ENCODE measurements at places on chromosomes 4 and X.

- H3K36me3 ChIP-seq: peaks cover 53% of the 10 kb centered on the region
- H3K27ac ChIP-seq: peak overlapping the region; percentile 73
- no peak overlapping the region for H3K4me3 ChIP-seq
- peaks cover 15% of the 10 kb centered on the region for H3K4me1 ChIP-seq
These were observed 83.5 kb downstream of the ZNF674 start for GRCh38 chrX:46461660-46462191.

- H3K4me1 ChIP-seq: no peaks in the 10 kb centered on the region
- H3K27me3 ChIP-seq: no peaks in the 10 kb centered on the region
- H3K4me3 ChIP-seq: peak overlapping the region; percentile 26
- H3K36me3 ChIP-seq: no peaks in the 10 kb centered on the region
- DNase-seq: no peak
These were observed 85.0 kb upstream of the TENT5D start for GRCh38 chrX:80335062-80335830.

GRCh38 chr4:186036976-186037581, 31.9 kb upstream of the TLR3 start:
- H3K27ac ChIP-seq: no peak overlapping the region
- H3K4me1 ChIP-seq: no peaks in the 10 kb centered on the region
- no peak for DNase-seq
- peaks cover 6% of the 10 kb centered on the region for H3K27me3 ChIP-seq

GRCh38 chrX:132652871-132653270, 164.0 kb upstream of the MBNL3 start:
- H3K27ac ChIP-seq: no peak overlapping the region
- no peaks in the 10 kb centered on the region for H3K4me1 ChIP-seq
- no peaks in the 10 kb centered on the region for H3K36me3 ChIP-seq

DNA sequence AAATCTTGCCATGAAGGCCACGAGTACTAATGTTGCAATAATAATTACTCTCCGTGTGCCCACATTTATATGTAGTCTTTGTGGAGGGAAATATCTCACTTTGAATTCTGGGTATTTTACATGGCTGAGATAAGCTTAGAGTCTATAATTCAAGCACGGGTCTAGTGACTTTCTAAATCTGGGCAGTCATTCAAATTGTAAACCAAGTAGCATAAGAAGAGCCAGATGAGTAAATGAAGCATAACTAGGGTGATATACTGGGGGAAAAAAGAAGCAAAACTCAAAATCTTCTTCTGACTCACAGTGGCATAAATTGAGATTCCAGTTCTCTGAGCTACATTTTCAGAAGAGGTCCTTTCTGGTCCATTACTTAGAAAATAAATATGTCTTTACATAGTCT, 53.0 kb downstream of the MAPK10 start:
- no peaks in the 10 kb centered on the region for H3K4me1 ChIP-seq
- H3K27ac ChIP-seq: no peak overlapping the region
- DNase-seq: no peak
- no peaks in the 10 kb centered on the region for H3K27me3 ChIP-seq
- no peak overlapping the region for H3K4me3 ChIP-seq

DNA sequence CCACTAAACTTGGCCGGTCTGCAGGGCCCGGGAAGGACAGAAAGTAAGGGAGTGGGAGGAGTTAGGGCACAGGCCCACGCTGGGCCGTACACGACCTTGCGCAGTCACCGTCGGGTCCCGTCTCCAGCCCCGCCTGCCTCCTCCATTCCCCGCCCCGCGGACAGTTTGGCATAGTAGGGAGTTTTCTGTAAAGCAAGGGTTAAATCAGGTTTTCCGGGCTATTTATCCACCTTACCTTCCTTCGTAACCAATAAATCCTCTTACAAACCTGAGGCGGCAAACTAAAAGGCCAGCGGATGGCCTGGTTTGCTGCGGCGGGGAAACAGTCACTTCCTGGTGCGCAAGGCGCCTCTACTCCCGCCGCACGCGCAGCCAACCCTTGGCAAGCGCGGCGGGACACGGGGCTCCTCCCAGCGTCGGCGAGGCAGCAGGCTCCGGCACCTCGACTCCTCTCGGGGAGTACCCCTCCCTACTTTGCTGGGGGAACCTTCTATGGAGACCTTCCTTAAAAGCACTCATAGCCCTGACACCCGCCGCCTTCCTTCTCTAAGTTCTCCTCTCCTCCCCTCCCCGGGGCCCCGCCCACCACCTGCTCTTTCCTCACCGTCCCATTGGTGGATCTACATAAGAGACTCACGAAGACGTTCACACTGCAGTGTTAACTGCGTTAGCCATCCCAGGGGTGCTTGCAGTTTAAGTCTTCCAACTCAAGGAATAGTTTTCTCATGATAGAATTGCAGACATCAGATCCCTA, at the start of gene TRMT2B:
TRMT2B (minus strand) TSS at position 563 of the 754 bp plus-strand sequence. CDS start 9,822 bp downstream, outside the sequence.
- peak; percentile 78 for DNase-seq
- peaks cover 18% of the 10 kb centered on the region for H3K36me3 ChIP-seq
- H3K27me3 ChIP-seq: no peaks in the 10 kb centered on the region
- H3K4me3 ChIP-seq: peak within 1 kb of the TSS; percentile 86
- peak within 1 kb of the TSS; percentile 96 for H3K27ac ChIP-seq
- H3K4me1 ChIP-seq: peaks cover 18% of the 10 kb centered on the region

DNA sequence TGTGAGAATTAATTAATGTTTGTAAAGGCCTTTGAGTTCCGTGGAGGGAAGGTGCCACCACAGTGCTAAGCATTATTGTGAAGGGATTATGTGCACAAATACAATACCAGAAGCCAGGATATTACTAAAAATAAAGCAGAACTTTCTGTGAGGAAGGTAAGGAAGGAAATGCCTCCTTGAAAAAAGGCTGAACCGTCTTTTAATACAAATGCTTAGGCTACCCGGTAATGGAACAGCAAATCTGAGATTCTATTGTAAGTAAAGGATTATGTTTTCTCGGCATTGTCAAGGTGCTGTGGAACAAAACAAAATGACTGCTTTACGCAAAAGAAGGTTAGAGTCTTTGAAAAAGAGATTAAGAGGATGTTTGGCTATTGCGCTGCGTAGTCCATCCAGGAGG, 57.9 kb upstream of the SPRY1 start:
- no peak for DNase-seq

GRCh38 chr4:146212781-146213180, 1.6 kb upstream of the REELD1 start:
- H3K4me3 ChIP-seq: no peak overlapping the region
- H3K36me3 ChIP-seq: no peaks in the 10 kb centered on the region
- no peak for DNase-seq
- no peak overlapping the region for H3K27ac ChIP-seq

- H3K4me3 ChIP-seq: no peak overlapping the region
- no peak for DNase-seq
- no peaks in the 10 kb centered on the region for H3K36me3 ChIP-seq
- no peaks in the 10 kb centered on the region for H3K4me1 ChIP-seq
- no peaks in the 10 kb centered on the region for H3K27me3 ChIP-seq
These were observed 164.3 kb downstream of the PDHA2 start for GRCh38 chr4:96003951-96004740.

DNA sequence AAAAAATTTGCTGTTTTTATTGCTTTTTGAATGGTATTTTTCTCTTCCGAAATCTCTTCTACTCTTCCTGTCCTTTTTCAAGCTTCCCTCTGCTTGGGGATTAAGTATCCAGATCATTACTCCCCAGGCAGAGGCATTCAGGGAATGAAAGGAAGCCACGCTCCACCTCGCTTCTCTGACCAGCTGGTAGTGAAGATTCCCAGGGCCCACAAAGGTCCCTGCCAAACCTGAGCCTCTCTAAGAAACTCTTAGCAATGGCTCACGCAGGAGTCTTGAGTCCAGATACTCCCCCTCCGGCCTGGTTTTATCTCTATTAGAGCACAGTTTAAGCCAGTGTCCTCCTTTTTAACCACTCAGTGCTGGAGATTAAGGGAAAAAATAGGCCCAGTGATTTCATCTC, 51.4 kb upstream of the SOD3 start:
- no peaks in the 10 kb centered on the region for H3K4me1 ChIP-seq
- no peak overlapping the region for H3K4me3 ChIP-seq
- H3K36me3 ChIP-seq: no peaks in the 10 kb centered on the region
- DNase-seq: no peak

DNA sequence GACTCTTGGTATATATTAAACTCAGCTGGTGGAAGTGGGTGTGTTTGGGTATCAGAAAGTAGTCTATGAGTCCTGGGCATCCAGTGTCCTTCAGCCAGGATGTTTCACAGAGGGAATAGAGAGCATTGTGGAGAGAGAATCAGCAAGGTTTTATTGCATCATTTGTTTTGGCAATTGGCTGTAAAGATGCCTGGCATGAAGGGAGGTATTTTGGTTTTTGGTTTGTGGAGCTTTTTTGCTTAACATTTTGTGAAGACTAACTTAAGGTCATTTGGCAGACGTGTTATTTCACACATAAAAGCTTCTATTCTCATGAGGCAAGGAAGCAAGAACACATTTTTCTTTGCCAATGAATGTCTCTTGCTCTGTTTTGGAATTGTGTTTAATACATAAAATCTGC, 71.1 kb downstream of the DCLK2 start:
- DNase-seq: no peak
- no peaks in the 10 kb centered on the region for H3K4me1 ChIP-seq
- peaks cover 2% of the 10 kb centered on the region for H3K27me3 ChIP-seq
- no peak overlapping the region for H3K27ac ChIP-seq

DNA sequence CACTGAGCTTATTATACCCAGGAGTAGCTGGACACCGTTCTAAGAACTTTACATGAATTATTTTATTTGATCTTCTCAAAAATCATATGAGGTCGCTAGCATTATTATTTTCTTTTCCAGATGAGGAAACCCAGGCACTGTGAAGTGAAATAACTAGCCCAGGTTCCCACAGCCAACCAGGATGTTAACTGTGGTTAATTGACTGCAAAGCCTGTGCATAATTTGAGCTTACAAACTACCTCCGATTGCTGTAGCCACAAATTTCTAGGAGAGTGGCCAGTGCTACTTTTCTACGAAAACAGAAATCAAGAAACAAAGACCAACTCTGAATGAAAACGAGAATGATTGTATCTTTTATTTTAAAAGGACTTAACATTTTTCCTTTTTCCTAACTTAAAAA, 27.2 kb downstream of the SPRY1 start:
- no peak overlapping the region for H3K4me3 ChIP-seq
- H3K4me1 ChIP-seq: peaks cover 46% of the 10 kb centered on the region
- peaks cover 29% of the 10 kb centered on the region for H3K36me3 ChIP-seq
- DNase-seq: no peak

DNA sequence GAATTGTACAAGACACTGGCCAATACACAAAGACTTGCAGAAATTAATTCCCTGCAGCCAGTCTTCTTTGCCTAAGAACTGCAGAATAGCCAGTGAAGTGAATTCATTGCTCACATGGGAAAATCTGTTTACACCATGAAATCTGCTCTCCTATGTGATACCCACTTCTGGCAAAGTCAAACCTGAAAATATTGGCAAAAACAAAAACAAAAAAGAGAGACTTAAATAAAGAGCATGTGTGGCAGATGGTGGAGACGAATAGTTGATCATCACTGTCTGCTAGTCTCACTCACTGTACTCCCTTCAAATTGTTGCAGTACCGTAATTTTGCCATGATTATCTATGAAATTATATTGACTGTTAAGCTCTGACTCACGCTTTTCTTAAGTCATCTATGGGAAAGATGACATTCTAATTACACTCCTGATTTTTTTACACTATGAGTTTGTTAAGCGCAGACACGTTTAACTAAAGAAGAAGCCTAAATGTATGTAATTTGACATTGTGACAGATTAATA, 406.8 kb downstream of the PCDH7 start:
- no peak for DNase-seq
- no peaks in the 10 kb centered on the region for H3K27me3 ChIP-seq
- H3K4me3 ChIP-seq: no peak overlapping the region
- H3K27ac ChIP-seq: no peak overlapping the region
- H3K36me3 ChIP-seq: no peaks in the 10 kb centered on the region

DNA sequence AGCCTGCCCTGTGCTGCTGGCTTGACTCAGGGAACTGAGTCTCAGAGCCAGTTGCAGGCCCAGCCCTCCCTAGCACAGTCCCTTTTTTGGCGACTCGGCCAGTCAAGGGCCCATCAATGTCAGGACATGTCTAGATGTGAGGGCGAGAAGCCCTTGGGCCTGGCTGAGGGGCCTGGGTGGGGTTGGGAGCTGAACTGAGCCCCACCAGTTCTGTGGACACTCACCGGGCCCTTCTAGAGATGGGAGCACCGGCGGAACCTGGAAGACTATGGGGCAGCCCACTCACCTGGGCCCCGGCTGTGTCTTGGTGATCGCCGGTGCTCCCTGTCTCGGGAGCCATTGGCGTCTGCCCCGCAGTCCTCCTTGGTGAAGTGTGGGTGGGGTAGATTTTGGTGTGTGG, 245.9 kb downstream of the AFAP1 start:
- H3K27me3 ChIP-seq: peaks cover 2% of the 10 kb centered on the region
- H3K4me3 ChIP-seq: no peak overlapping the region
- H3K27ac ChIP-seq: no peak overlapping the region
- no peak for DNase-seq

DNA sequence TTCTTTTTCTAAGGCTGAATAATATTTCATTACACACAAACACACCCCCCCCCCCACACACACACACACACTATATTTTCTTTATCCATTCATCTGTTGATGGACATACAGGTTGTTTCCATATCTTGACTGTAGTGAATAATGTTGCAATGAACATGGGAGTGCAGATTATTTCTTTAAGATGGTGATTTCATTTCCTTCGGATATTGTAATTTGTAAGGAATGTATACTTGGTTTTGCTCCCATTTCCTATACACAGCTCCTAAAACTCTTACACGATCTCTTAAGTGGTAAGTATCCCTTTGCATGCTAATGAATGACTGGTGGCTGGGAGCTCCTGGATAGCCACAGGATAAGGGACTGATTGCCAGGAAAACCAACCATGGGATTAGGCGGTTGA, 14.7 kb upstream of the RBMXL3 start:
- H3K4me1 ChIP-seq: no peaks in the 10 kb centered on the region
- no peak overlapping the region for H3K4me3 ChIP-seq
- H3K36me3 ChIP-seq: no peaks in the 10 kb centered on the region
- H3K27ac ChIP-seq: no peak overlapping the region
- DNase-seq: no peak

- H3K27me3 ChIP-seq: peaks cover 3% of the 10 kb centered on the region
- no peak overlapping the region for H3K27ac ChIP-seq
- no peak overlapping the region for H3K4me3 ChIP-seq
- H3K36me3 ChIP-seq: no peaks in the 10 kb centered on the region
- DNase-seq: no peak
These were observed 79.1 kb downstream of the AMOT start for GRCh38 chrX:112761242-112762207.

GRCh38 chr4:108315694-108316093, 147.0 kb upstream of the LEF1 start:
- no peaks in the 10 kb centered on the region for H3K36me3 ChIP-seq
- H3K4me1 ChIP-seq: peaks cover 24% of the 10 kb centered on the region
- H3K27me3 ChIP-seq: peaks cover 15% of the 10 kb centered on the region
- H3K4me3 ChIP-seq: no peak overlapping the region
- DNase-seq: no peak

DNA sequence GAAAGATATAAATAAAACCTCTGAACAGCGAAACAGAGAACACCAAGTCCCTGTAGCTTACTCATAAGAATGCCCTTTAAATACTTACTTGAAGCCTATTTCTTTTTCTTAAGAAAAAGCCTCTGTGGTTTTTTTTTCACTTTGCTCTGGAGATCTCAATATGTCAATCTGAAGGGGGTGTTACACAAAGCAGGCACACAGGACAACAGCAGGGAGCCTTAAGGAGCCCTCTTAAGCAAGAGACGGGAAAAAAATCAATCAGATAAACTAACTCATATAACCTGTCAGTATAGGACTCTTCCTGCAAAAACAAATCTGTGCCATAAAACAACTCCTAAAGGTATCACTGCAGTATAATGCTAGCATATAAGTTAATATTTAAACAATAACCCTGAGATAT, 611.1 kb upstream of the ATOH1 start:
- H3K4me3 ChIP-seq: no peak overlapping the region
- H3K27ac ChIP-seq: no peak overlapping the region
- no peaks in the 10 kb centered on the region for H3K36me3 ChIP-seq
- no peaks in the 10 kb centered on the region for H3K27me3 ChIP-seq

Measured in activated T-helper 2 cell treated with anti-CD3 and anti-CD28 coated beads, Interferon-gamma antibody, Interleukin-2, Interleukin-4, amounts not matched to agents 10 μg/mL and 5 μg/mL and 100 μg/mL, durations not matched to agents 14 hours and 24 hours and 36 hours (primary cell).